Fibroblast of lung (primary cell): ENCODE measurements at places on chromosomes 3 and 15. TPM values are rescaled to one million over a fixed set of nuclear protein-coding genes. Genes with fewer than 3 reads are reported as not detected.

The MOBP gene
- not detected in 2 replicates for polyA plus RNA-seq

The C3orf80 gene
- polyA plus RNA-seq = 0.02 and 0.08 TPM in 2 replicates

The OR5H1 gene
- polyA plus RNA-seq = not detected in 2 replicates

The PCSK6 gene
- polyA plus RNA-seq = 0.02 and 1.5 TPM in 2 replicates

The ELL3 gene
- 0.86 and 1.5 TPM in 2 replicates for polyA plus RNA-seq

The FOXL2 gene
- 0.02 and 0.03 TPM in 2 replicates for polyA plus RNA-seq

The AADAC gene
- 0.41 TPM in 1 of 2 replicates, not detected in the other for polyA plus RNA-seq

The CPN2 gene
- polyA plus RNA-seq = not detected in 2 replicates

The MITF gene
- 21.0 and 31.6 TPM in 2 replicates for polyA plus RNA-seq

The SAMD7 gene
- polyA plus RNA-seq = not detected in 2 replicates

DNA sequence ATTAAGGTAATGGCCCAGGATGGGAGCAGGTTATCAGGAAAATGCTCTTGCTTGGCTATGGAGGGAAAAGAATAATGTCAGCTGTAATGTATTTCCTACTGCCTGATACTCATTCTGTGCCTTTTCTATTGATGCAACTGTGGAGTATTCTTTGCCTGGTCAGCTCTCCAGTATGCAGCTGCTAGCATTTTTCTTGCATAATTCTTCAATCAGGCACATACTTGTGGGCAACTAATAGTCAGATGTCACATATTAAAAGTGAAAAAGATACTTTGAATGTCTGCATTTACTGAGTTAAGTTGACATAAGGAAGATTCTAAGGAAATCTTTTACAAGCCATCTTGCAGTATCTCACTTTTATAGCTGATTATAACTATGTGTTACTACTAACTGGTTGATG lies 29.5 kb downstream of the CD80 start:
- H3K4me3 ChIP-seq = no peak overlapping the region
- H3K36me3 ChIP-seq = no peaks in the 10 kb centered on the region
- H3K27me3 ChIP-seq = no peaks in the 10 kb centered on the region
- H3K4me1 ChIP-seq = peaks cover 4% of the 10 kb centered on the region
- DNase-seq = peak; percentile 64
- no peak overlapping the region for H3K27ac ChIP-seq

GRCh38 chr3:140715035-140715434 lies 37.2 kb downstream of the TRIM42 start:
- H3K27ac ChIP-seq = no peak overlapping the region
- no peaks in the 10 kb centered on the region for H3K27me3 ChIP-seq
- DNase-seq = no peak
- no peaks in the 10 kb centered on the region for H3K36me3 ChIP-seq
- no peaks in the 10 kb centered on the region for H3K4me1 ChIP-seq

GRCh38 chr3:73563896-73564582 lies 60.7 kb downstream of the PDZRN3 start:
- H3K4me3 ChIP-seq = no peak overlapping the region
- H3K36me3 ChIP-seq = no peaks in the 10 kb centered on the region
- no peaks in the 10 kb centered on the region for H3K27me3 ChIP-seq
- H3K27ac ChIP-seq = no peak overlapping the region
- peaks cover 10% of the 10 kb centered on the region for H3K4me1 ChIP-seq

- no peaks in the 10 kb centered on the region for H3K27me3 ChIP-seq
- DNase-seq = no peak
- H3K27ac ChIP-seq = no peak overlapping the region
- H3K4me3 ChIP-seq = no peak overlapping the region
- H3K4me1 ChIP-seq = no peaks in the 10 kb centered on the region
- H3K36me3 ChIP-seq = no peaks in the 10 kb centered on the region
These were observed 45.2 kb upstream of the DPPA4 start for GRCh38 chr3:109382588-109382987.

DNA sequence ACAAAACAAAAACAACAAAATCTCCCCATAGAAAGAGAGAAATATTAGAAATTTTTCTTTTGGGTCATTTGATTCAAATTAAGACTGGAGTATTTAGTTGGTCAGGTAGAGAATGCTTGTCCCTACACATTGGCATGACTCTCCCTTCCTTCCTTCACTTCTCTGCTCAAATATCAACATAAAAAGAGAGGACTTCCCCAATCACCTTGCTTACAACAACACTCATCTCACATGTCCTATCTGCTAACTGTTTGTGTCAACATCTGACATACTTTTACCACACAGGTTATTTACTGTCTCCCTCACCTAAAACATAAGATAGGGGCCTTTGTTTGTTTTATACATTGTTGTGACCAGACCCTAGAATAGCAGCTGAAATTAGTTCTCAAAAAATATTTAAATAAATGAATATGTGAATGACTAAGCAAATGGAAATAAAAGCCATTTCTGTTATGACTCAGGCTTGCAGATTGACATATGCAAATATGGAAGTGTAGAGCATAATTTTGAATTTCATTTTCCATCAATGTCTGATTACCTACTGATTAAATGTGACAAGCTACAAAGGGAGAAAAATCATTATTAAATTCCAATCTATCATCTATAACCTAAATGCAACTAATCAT lies 304.8 kb downstream of the CTNNB1 start:
- no peak for DNase-seq
- no peaks in the 10 kb centered on the region for H3K36me3 ChIP-seq
- no peak overlapping the region for H3K4me3 ChIP-seq
- no peak overlapping the region for H3K27ac ChIP-seq
- H3K27me3 ChIP-seq = no peaks in the 10 kb centered on the region

DNA sequence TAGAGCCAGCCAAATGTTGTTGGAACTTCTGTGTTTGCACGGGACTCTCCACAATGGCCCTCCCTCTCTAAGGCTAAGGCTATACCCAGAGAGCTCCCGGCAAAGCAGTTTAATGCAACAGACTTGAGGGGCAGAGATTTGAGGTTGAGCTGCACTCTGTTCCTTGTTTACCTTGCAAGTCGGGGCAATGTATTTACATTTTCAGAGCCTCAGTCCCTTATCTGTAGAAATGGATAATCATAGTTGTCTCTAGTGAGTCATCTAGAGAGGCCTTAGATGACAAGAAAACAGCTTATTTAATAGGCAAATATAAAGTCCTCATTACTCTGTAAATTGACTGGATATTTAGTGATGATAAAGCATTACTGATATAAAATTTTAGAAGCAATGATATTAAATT lies 917.7 kb downstream of the MCTP2 start:
- no peak overlapping the region for H3K27ac ChIP-seq
- H3K4me1 ChIP-seq = no peaks in the 10 kb centered on the region
- H3K4me3 ChIP-seq = no peak overlapping the region
- H3K36me3 ChIP-seq = no peaks in the 10 kb centered on the region

DNA sequence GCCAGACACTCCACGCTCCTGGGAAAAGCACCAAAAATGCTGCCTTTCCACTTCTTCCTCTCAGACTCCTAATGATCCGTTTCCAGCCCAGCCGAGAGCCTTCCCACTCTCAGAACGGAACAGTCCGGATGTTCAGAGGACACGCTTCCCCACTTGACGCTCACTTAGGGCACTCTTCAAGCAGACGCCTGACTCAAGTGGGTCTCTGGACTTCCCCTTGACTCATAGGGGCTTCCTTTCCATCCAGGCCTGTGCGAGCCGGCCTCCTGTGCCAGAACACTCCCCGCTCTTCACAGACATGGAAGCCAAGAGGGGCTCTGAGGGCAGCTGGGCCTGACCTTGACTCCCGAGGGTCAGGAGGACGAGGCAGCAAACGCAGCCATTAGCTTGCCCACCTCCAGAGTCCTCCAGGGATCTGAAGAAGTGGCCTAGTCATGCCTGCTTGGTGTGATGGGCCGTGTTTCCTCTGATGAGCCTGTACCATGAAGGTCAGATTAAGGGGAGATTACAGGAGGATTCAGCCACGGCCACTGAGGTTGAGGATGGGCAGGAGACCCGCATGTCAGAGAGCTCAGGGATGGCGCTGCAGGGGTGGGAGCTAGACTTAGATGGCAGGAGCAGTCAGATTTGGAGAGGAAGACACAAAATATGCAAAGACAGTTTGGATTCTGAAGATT lies 114.7 kb upstream of the TLE3 start:
- no peak for DNase-seq
- peaks cover 11% of the 10 kb centered on the region for H3K27me3 ChIP-seq
- no peak overlapping the region for H3K4me3 ChIP-seq
- no peaks in the 10 kb centered on the region for H3K36me3 ChIP-seq
- no peaks in the 10 kb centered on the region for H3K4me1 ChIP-seq

GRCh38 chr3:134659391-134660045 lies 8.7 kb upstream of the KY start:
- H3K36me3 ChIP-seq = no peaks in the 10 kb centered on the region
- no peaks in the 10 kb centered on the region for H3K27me3 ChIP-seq
- DNase-seq = no peak
- H3K4me3 ChIP-seq = no peak overlapping the region
- H3K27ac ChIP-seq = no peak overlapping the region

DNA sequence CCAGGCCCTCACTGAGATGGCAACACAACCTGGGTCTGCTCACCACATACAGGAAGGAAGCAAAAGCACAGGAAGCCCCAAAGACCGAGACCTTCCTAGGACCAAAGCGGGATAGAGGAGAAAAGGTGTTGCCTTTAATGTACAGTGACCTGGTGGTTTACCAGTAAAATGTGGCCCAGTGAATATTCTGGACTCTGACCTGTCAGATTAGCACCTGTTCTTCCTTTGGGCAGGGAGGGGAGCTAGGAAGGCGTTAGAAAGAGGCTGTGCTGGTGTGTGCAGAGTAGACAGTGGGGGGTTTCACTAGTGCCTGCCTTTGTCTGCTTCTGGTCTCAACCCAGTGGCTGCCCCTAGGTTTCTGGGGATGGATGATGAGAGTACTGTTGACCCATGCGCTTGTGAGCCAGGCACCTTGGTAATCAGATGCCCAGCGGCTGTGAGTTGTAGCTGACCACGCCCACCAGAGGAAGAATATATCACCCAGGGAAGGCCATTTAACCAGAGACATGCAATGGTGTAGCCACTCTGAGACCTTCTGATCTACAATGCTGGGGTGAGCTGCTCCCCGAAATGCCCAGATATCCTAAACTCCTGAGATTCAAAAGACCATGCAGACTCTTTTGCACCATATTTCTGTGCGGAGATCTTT lies 90.1 kb upstream of the NEO1 start:
- H3K36me3 ChIP-seq = no peaks in the 10 kb centered on the region
- no peak for DNase-seq
- no peaks in the 10 kb centered on the region for H3K4me1 ChIP-seq
- H3K27ac ChIP-seq = no peak overlapping the region

- H3K27ac ChIP-seq = no peak overlapping the region
- H3K36me3 ChIP-seq = peaks cover 43% of the 10 kb centered on the region
- no peaks in the 10 kb centered on the region for H3K4me1 ChIP-seq
- H3K27me3 ChIP-seq = no peaks in the 10 kb centered on the region
- no peak overlapping the region for H3K4me3 ChIP-seq
These were observed 42.8 kb downstream of the SEMA3G start for GRCh38 chr3:52402101-52402521.

DNA sequence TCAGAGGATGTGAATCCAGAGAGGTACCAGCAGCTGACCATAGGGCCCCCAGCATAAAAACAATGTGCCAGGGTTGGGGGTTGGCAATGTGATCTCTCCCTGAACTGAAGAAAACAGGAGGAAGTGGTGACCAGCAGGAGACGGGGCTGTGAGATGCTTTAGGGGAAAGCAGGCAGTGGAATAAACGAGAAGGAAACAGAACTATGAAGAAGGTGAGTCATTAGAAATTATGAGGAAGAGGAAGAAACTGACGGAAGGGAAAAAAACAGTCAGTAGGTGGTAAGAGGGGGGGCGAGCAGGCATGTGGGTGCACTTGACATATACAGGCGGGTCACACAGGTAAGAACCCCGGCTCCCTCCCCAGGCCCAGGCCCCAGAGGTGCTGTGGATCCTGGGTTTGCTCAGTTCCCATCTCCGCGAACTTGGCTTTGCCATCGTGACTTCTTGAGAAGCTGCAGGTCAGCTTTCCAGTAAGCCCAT lies 42.2 kb upstream of the B3GNT5 start:
- no peak for DNase-seq
- no peak overlapping the region for H3K27ac ChIP-seq
- no peak overlapping the region for H3K4me3 ChIP-seq
- no peaks in the 10 kb centered on the region for H3K27me3 ChIP-seq

- no peak for DNase-seq
- H3K4me1 ChIP-seq = peaks cover 17% of the 10 kb centered on the region
- peak overlapping the region; percentile 96 for H3K4me3 ChIP-seq
- H3K36me3 ChIP-seq = peaks cover 3% of the 10 kb centered on the region
- peak overlapping the region; percentile 95 for H3K27ac ChIP-seq
- no peaks in the 10 kb centered on the region for H3K27me3 ChIP-seq
These were observed 55.2 kb downstream of the CMSS1 start for GRCh38 chr3:99872923-99873254.

DNA sequence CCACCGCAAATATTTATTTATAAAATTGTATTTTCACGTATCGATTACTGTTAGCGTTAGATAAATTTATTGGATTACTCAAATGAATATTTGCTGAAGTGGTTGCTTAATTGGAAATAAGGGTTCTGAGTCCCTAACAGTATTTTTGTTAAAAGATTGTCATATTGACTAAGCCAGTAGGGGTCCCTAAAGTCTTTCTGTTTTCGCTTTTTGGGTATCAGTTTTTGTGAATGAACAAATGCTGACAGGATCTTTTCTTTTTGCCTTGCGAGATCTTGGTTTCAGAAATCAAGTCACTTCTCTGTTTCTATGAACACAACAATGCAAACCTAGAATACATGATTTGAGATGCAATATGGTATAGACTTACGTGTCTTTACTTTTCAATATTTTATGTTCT lies 7.1 kb downstream of the RAD51 start:
- no peak overlapping the region for H3K27ac ChIP-seq
- no peak overlapping the region for H3K4me3 ChIP-seq
- no peaks in the 10 kb centered on the region for H3K27me3 ChIP-seq
- DNase-seq = peak; percentile 37
- H3K4me1 ChIP-seq = no peaks in the 10 kb centered on the region

DNA sequence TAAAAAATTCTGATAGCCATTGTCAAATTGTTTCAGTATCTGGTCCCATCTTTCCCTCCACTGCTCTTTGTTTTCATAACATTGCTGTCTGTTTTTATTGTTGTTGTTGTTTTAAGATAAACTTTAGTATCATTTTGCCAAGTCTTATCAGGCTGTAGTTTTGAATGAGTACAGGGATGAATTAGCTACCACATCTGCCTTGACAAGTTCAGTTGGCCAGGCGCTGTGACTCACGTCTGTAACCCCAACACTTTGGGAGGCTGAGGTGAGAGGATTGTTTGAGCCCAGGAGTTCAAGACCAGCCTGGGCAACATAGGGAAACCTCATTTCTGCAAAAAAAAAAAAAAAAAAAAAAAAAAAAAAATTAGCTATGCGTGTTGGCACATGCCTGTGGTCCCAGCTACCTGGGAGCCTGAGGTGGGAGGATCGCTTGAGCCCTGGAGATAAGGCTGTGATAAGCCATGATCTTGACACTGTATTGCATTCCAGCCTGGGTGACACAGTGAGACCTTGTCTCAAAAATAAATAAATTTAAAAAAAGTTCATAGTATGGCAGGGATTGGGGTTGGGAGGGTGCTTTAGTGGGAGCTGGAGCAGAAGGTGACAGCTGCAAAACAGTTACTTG lies 8.3 kb upstream of the ANKDD1A start:
- no peaks in the 10 kb centered on the region for H3K36me3 ChIP-seq
- H3K27me3 ChIP-seq = no peaks in the 10 kb centered on the region

DNA sequence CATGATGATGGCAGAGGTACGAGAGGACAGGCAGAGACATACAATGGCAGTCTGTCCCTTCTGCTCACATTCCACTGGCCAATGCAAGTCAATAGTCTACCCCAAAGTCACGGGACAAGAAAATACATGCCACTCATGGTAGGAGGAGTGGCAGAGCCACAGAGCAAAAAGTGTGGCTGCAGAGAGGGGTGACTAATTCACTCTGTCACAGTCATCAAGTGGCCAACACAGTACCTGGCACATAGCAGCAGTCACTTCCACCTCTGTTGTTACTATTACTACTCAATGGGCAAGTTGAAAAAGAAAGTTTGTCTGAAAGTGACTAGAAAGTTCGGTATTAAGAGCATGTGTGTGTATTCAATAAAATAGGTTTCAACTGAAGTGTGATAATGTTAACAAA lies 91.4 kb downstream of the SMAD3 start:
- H3K4me3 ChIP-seq = no peak overlapping the region
- peaks cover 28% of the 10 kb centered on the region for H3K36me3 ChIP-seq
- H3K27me3 ChIP-seq = no peaks in the 10 kb centered on the region
- no peak overlapping the region for H3K27ac ChIP-seq
